ENCODE measurements at places on chromosomes 3 and 15.

DNA sequence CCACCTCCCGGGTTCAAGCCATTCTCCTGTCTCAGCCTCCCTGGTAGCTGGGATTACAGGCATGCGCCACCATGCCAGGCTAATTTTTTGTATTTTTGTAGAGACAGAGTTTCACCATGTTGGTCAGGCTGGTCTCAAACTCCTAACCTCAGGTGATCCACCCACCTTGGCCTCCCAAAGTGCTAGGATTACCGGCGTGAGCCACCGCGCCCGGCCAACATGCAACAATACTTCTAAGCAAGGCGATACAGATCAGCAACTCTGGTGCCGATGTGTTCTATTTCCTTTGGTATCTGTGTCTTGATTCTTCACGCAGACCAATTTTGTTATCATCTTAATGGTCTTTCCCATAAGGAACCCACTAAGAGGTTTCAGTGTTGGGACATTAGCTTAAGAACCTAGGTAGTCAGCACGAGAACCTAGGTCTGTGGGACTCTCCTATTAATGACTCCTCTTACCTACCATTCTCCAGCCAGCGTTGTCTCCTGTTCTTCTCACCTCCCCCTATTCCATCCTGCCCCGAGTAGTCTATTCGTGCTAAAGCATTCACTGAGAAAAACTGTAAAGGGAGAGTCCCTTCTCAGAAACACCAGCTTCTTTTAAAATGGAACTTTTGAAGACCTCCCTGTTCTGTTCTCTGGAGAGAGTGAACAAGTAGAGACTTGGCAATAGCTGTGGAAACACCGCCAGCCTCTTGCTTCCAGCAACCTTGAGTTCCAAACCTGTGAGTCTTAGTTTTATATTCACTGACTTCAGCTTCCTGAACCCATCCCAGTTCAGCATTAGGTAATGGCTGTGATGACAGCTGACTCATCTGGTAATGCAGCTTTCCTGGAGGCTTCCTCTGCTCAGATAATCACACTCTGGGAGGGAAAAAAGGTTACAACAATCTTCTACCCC lies 61.2 kb downstream of the TSC22D2 start:
- DNase-seq = no peak

GRCh38 chr15:38670128-38671005 lies 105.8 kb upstream of the RASGRP1 start:
- DNase-seq = peak; percentile 54

GRCh38 chr3:154310840-154311239 lies 13.4 kb downstream of the DHX36 start:
- DNase-seq = no peak

- DNase-seq = no peak
Observed at GRCh38 chr3:9105421-9105820, 142.1 kb upstream of the RAD18 start.

DNA sequence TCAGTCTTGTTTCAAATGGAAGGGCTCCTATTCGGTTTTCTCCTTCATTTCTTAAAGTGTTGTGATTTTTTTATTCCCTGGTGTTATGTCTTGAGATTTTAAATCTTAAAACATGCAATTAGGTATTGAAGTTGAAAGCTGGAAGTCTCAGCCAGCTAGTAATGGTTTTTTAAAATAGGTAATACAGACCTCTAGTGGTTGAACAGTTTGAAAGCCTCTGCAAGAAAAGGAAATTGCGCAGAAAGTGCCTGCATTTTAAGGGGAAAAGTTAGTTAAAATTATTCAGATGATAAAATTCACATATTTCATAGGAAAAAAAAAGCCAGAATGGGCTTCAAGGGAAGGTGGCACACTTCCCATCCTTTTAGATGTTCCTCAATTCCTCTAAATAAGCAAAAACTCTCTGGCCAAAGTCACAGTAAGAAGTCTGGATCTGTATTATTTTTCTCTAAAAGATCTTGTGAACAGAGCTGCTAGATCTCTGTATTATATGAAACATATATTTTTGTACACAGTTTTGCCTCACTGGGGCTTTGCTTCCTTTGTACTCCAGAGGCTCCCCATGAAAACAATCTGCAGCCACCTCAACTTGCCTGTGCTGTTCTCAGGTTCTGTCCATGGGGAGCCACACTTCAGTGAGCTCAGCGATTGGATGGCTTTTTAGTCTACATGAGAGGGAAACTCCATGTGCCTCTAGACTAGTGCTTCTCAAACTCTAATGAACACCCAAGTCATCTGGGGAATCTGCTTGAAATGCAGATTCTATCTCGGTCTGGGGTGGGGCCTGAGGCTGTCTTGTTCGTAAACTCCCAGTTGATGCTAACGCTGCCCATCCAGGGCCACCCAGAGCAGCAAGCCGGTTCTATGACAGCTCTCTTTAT lies 21.5 kb downstream of the AGTR1 start:
- DNase-seq = no peak

DNA sequence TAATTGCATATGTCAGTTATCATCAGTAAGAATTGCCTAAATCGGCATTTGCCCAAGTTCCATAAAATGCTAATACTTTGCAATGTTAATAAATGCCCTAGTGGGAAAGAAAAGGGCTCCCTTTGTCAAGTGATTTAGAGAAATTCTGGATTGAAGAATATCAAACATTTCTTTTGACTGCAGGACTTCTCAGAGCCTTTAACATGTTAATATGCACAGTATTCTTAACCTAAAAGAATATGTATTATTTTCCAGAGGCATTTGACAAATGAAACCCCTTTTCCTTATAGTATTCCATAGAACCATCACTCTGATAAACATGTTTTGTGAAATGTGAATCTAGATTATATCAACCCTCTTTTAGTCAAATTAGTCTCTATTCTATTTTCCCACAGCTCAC lies 452.2 kb upstream of the WNT5A start:
- no peak for DNase-seq

Measured in activated naive CD4-positive, alpha-beta T cell treated with Interleukin-2 at 50 U/mL for 16 hours (primary cell).